Omental fat pad (tissue), 4 donors: ENCODE measurements at places on chromosomes 5 and 9.
A peak's percentile ranks its signal among the peaks of the same experiment; 100 is the strongest.

- no peak for DNase-seq
These were observed 26.9 kb downstream of the RAI14 start for GRCh38 chr5:34682926-34683623.

GRCh38 chr5:115657881-115658233 is 32.0 kb upstream of the TMED7 start:
- no peak for DNase-seq

GRCh38 chr9:77011973-77012821 is 7.3 kb upstream of the FOXB2 start:
- DNase-seq = peak; percentile 49

GRCh38 chr9:137429974-137430722 is 7.0 kb downstream of the NOXA1 start:
- no peak for DNase-seq

- DNase-seq = no peak
These were observed 777 bp downstream of the ENDOG start for GRCh38 chr9:128818839-128819715.

GRCh38 chr5:24668050-24668449 is 23.3 kb upstream of the CDH10 start:
- no peak for DNase-seq

DNA sequence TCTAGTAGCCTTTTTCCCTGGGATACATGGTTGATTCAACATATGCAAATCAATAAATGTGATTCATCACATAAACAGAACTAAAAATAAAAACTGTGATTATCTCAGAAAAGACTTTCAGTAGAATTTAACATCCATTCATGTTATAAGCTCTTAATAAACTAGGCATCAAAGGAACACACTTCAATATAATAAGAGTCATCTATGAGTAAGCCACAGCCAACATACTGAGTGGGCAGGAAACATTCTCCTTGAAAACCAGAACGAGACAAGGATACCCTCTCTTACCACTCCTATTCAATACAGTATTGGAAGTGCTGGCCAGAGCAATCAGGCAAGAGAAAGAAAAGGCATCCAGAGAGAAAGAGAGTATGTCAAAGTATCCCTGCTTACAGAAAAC is 239.9 kb downstream of the ATPSCKMT start:
- no peak for DNase-seq

- no peak for DNase-seq
These were observed 2.9 kb downstream of the P4HA2 start for GRCh38 chr5:132224716-132225115.
